Stimulated activated CD8-positive, alpha-beta memory T cell treated with anti-CD3 and anti-CD28 coated beads, Interleukin-2, amount 100 ng/mL, for 1 hour (primary cell): ENCODE measurements at places on chromosomes 6 and 20.

DNA sequence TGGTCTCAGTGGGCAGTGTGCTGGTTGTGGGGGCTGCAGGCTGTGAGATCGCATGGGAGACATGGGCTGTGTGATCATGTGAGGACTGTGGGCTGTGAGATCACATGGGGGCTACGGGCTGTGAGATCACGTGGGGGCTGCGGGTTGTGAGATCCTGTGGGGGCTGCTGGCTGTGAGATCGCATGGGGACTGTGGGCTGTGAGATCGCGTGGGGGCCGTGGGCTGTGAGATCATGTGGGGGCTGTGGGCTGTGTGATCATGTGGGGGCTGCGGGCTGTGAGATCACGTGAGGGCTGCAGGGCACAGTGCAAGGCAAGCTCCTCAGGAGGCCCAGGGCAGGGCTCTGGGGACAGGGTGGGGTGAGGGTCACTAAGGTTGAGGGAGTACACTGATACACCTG, 140.5 kb upstream of the CST7 start:
- DNase-seq: no peak

- no peak for DNase-seq
These were observed 116.0 kb downstream of the TRIM27 start for GRCh38 chr6:28807682-28808280.

DNA sequence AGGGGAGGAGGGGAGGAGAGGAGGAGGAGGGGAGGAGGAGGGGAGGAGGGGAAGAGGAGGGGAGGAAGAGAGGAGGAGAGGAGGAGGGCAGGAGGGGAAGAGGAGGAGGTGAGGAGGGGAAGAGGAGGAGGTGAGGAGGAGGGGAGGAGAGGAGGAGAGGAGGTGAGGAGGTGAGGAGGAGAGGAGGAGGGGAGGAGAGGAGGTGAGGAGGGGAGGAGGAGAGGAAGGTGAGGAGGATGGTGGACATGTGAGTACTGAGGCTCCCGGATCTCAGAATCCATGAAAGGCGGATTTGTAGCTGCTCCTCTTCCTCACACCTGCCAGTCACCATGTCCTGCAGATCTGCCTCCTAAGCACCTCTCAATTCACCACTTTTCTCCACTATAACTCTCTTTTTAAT, 59.8 kb downstream of the PSMB1 start:
- no peak for DNase-seq

GRCh38 chr6:137792160-137793033, 74.7 kb upstream of the TNFAIP3 start:
- DNase-seq: no peak

DNA sequence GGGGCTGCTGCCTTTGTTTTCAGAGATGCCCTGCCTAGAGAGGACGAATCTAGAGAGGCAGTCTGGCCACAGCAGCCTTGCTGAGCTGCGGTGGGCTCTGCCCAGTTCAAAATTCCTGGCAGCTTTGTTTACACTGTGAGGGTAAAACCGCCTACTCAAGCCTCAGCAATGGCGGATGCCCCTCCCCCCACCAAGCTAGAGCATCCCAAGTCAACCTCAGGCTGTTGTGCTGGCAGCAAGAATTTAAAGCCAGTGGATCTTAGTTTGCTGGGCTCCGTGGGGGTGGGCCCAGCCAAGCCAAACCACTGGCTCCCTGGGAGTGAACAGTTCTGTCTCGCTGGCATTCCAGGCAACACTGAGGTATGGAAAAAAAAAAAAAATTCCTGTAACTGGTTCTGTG, 970.9 kb downstream of the TBC1D32 start:
- no peak for DNase-seq

GRCh38 chr20:24647713-24648112, 178.3 kb downstream of the SYNDIG1 start:
- no peak for DNase-seq

DNA sequence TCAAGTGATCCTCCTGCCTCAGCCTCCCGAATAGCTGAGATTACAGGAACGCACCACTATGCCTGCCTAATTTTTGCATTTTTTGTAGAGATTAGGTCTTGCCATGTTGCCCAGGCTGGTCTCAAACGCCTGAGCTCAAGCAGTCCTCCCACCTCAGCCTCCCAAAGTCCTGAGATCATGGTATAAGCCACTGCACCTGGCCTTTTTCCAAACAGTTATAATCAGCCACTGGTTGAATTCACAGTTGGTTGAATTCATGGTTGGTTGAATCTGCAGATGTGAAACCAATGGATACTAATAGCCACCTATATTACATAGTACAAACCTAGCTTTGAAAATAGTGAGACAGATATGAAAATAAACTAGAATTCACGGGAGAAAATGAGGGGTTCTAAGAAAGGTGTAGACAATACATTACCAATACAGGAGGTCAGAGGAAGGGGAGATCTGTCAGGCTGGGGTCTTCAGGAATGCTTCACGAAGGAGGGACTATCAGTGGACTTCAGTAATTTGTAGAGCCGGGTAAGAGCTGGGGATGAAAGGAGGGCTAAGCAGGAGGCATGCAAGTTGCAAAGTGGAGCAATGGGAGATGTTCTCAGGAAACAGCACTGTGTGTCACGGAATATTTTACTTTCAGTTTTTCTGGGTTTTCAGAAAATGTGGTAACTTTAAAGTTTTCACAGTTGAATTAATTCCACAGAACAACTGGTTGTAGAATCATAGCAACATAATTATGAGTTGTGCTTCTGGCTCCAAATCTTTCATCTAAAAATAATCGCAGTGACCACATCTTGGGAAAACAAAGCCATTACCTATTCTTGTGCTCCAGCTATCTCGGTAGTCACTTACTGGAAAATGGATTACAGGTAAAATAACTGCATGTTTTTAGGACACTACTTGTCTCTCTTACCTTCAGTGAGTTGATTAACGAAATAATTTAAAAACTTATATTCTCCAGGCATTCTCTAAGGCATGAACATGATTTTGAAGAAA, 12.9 kb upstream of the CEP85L start:
- DNase-seq: no peak

DNA sequence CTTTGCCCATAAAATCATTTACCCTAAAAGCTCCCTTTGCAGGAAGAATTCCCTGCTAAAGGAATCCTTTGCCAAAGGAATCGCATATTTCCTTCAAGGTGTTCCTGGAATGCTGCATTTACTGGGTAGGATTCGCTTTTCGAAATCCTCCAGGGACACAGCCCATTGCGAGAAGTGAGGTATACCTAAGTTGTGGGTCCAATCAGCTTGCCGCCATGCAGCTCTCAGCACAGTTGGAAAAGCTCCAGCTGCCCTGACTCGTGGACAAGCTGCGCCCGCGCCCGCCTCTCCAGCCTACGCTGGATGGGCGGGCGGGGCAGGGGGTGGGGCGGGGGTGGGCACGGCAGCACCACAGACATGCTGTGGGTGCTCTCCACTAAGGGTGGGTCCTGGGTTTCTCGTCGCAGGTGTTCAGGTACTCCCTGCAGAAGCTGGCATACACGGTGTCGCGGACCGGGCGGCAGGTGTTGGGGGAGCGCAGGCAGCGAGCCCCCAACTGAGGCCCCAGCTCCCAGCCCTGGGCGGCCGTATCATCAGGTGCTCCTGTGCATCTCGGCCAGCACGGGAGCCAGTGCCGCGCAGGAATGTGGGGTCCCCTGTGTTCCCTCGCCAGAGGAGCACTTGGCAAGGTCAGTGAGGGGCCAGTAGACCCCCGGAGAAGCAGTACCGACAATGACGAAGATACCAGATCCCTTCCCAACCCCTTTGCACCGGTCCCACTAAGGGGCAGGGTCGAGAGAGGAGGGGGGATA, 1.4 kb downstream of the NNAT start:
- no peak for DNase-seq

DNA sequence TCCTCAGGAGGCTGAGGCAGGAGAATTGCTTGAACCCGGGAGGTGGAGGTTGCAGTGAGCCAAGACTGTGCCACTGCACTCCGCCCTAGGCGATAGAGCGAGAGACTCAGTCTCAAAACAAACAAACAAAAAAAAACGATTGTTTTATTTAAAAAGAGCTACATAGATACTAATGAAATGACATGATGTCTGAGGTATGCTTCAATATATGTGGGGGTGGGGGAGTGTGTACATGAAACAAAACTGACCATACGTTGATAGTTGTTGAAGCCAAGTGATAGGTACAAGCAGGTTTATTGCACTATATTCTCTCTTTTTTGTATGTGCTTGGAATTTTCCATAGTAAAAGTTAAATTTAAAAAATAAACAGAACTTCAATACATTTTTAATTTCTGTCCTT, 240.1 kb downstream of the TFAP2A start:
- DNase-seq: no peak

DNA sequence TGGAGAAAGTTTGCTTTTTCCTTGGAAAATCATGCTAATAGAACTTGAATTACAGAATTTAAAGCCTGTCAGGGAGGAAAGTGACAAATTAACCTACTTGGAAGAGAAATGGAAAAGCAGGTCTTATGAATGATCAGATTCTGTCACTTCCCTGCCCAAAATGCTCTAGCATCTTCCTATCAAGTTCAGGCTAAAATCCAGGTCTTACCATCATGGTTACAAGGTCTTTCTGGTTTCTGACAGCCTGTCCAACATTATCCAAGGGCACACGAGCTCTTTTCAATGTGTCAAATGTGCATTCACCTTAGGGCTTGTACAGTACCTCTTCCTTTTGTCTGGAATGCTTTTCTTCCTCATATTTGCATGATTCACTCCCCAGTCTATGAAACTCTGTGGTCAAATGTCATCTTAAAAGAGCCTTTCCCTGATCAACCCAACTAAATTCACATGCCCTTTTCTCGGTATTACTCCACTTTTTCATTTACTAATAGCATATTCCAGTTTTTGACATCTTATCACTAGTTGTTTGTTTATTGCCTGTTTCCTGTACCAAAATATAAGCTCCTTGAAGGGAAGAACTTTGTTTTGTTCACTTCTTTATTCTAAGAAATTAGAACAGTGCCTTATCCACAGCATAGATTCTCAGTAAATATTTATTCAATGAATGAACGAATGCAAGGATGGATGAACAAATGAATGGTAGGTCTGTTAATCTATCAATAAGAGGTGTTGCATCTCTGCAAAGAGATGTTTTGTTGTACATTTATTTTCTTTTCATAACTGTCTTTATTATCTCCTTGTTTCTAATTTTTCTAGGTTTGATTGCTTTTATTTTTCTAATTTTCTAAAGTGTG, 139.5 kb downstream of the BCAS1 start:
- no peak for DNase-seq
